Femur (tissue), 1 donor: ENCODE measurements at places on chromosomes 6 and 20.

DNA sequence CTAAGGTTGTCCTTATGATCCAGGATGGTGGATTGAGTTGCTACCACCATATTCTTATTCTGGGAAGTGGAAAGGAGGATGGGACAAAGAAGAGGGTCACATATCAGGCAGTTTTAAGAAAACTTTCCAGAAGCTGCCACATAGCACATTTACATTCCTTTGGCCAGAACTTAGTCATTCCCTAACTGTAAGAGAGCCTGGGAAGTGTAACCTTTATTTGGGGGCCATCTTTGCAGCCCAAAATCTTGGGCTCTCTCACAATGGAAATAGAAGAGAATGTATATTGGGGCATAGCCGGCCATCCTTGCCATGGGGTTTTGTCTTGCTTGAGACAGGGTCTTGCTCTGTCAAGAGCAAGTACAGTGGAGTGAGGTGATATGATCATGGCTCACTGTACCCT lies 8.4 kb downstream of the ZNF341 start:
- no peak for DNase-seq

DNA sequence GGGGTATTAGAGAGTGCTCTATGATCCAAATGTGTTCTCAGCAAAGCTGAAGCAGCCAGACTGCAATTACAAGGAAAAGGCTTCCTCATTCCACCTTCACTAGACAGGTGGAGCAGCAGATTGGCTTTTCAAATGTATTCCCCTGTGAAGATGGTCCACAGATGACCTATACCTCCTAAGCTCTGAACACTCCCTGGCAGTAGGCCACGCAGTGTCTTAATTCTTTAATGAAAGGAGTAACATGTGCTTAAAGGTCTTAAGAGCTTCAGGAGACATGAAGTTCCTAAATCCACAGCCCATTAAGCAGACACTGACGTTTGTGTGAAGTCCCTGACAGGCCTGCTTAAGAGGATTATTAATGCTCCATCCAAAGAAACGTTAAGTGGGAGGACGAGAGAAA lies 138.9 kb upstream of the NUP153 start:
- no peak for DNase-seq

DNA sequence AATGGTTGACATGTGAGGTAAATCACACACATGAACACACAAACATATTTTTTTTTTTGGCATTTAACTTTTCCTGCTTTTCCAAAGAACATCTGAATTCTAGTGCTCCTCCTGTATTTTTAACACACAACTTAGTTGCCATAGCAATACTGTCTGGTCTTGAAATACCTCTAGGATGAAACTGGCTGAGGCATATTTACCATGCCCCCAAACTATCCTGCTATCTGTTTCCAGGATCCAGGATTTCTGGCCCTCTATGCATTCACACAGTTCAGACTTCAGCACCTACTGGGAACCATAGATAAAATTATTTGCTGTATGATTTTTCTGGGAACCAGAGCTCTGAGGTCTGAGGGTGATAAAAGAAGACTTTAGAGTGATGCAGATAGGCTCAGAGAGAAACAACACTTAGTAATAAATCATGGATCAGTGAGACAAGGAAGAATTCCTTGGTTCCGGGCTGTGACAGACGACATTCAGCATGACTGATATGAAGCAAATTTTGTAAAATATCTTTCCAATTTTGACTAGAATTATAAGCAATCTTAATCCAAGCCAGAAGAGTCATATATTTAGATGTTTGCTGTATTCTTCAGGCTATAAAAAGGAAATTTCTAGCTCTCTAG lies 359.7 kb downstream of the BTBD9 start:
- DNase-seq, result no peak

DNA sequence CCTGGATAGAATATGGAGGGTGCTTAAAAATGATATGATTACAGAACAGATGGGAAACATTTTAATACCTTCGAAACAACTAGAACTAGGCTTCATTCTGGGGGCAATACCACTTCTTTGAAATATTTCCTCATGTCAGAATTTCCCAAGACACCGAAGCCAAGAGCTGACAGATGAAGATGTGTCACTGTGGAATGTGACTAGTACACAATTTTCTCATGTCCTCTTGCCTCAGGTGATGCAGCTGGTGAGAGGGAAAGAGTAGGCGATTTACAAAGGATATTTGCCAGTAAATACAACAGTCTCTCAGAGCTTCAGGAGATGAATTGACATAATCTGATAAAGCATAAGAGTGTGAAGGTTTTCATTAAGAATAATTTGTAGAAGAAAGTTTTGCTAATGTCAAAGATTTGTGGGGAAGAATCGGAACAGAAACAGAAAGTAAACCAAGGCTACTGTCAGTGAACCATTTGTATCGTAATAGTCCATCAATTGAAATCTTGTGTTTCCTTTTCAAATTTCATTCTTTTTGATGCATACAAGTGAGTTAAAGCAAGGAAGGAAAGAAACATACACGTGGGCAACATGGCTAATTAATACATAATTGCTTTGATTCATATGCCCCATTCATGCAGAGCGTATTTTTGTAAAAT lies 164.7 kb upstream of the CCN2 start:
- no peak for DNase-seq

DNA sequence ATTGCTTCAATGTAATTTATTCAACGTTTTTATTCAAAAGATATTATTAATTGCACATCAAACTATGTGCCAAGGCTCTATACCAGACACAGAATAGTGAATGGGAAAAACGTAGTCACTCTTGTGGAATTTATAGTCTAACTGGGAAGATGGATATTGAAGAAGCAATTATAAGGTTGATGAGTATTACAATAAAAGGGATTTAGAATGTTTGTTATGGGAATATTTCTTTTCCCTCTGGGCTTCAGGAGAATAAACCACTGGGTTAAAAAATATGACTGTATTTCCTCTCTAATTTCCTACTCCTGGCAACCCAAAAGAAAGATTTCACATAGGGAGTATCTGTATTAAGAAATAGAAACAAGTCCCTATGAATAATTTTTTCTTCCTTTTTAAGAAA lies 25.1 kb upstream of the UTRN start:
- no peak for DNase-seq

DNA sequence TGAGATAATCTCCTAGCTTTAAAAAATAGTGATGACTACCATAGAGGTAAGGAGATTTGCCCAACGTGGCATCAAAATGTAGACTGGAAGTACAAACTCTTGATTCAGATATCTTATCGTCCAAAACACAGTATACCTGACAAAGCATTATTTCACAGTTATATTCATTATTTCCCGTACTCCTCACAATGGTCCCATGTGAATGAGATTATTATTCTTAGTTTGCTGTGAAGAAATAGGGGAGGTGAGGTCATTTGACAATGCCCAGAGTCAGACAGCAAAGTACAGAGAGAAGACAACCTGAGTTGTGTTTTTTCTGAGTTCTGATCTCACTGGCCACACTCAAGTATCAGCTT lies 1.2 kb upstream of the TFB1M start:
- DNase-seq, result no peak

DNA sequence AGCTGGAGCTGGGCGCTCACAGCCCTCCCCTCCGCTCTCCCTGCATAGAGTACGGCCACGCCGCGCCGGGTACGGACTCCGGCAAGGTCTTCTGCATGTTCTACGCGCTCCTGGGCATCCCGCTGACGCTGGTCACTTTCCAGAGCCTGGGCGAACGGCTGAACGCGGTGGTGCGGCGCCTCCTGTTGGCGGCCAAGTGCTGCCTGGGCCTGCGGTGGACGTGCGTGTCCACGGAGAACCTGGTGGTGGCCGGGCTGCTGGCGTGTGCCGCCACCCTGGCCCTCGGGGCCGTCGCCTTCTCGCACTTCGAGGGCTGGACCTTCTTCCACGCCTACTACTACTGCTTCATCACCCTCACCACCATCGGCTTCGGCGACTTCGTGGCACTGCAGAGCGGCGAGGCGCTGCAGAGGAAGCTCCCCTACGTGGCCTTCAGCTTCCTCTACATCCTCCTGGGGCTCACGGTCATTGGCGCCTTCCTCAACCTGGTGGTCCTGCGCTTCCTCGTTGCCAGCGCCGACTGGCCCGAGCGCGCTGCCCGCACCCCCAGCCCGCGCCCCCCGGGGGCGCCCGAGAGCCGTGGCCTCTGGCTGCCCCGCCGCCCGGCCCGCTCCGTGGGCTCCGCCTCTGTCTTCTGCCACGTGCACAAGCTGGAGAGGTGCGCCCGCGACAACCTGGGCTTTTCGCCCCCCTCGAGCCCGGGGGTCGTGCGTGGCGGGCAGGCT lies 4.6 kb downstream of the KCNK15 start:
- DNase-seq, result no peak

DNA sequence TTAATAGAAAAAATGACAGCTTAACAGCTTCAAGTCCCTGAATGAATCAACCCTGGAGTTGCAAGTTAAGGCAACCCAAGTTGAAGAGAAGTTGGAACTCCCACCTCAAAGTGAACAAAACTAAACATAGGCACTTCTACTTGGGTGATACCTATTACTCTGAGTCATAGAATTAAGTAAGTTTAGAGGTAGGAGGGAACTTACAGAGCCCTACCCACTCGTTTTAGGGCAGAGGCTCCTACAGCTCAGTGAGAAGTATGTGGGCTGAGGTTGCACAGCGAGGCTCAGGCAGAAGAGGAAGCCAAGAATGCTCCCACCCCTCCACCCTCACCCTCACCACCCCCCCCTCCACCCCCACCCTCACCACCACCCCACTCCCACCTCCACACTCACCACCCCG lies 42.2 kb downstream of the NFATC2 start:
- DNase-seq, result no peak

- DNase-seq, result no peak
Measured at GRCh38 chr6:115896538-115897129, 164.1 kb downstream of the FRK start.

DNA sequence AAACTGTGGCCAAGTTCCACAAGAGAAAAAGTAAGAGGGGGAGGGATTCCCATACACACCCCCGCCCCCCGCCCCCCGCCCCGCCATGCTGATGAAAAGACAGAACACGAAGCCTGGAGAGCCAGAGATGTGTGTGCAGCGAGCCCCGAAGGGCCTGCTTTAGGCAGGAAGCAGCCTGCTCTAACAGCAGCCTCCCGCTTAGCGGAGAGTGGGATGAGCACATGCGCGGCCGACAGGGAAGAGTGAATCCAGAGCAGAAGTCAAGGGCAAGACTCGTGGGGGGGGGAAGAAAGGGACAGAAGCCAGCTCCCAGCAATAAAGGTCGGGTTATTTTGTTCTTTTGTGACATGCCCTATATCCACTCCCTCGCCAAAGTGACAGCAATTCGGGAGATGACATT lies 67.2 kb upstream of the PTGIS start:
- DNase-seq, result peak; percentile 55

DNA sequence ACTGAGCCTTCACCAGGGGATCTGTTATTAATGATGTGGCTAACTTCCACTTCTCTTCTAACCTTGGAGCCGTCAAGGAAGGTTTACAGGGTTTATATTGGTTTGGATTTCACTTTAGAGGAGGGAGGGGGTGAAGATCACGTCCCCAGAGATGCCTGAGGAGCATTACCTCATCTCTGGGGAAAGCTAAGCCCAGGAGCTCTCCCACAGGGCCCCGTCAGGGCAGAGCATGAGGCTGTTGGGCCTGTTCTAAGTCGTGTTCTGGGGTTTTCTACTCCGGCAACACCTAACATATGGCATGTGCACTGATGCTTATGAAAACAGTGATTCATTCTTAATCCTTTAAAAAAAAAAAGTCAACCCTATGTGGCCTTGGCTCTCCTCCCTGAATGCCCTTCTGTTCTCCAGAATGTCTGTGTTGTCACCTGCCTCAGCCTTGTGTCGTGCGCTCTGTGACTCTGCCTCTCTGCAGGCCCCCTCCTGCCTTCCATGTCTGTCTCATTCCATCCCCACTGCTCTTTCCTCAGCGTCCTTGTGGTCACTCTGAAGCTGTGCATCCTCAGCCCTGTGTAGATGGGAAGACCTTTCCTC lies 97.4 kb upstream of the JARID2 start:
- no peak for DNase-seq

DNA sequence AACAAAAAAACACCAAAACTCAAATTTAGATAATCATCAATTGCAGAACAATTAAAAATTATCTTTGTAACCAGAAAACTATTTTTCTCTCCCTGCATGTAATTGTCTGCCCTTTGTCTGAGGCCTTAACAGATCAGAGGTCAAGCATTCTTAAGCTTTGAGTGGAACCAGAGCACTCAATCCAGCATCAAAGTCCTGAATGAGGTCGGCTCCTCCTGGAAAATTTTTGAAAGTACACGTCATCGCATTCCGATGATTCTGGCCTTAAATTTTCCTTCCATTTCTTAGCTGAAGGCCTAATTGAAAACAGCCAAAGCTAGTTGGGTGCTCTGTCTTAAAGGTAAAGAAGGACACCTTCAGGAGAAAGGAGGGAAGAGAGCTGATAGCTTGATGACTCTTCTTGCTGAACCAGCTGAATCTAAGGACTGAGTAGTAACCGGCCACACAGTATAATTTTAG lies 510.2 kb upstream of the SULF2 start:
- peak; percentile 71 for DNase-seq

DNA sequence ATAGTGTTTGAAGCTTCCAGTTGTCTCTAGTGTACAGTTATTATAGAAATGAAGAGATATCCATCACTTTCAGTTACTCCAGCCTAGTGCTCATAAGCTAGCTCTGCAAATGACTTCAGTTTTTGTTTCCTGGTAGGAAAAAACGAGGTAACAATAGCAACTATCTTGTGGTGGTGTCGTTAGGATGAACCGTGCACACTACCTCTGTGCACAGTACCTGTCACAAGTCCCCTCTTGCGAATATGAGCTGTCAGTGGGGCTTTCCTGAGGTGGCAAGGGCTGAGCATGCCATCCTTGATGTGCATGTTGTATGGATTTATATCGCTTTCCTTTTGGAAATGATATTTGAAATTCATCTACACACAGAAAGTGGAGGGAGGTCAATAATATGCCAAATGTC lies 151.8 kb downstream of the ARID1B start:
- no peak for DNase-seq

DNA sequence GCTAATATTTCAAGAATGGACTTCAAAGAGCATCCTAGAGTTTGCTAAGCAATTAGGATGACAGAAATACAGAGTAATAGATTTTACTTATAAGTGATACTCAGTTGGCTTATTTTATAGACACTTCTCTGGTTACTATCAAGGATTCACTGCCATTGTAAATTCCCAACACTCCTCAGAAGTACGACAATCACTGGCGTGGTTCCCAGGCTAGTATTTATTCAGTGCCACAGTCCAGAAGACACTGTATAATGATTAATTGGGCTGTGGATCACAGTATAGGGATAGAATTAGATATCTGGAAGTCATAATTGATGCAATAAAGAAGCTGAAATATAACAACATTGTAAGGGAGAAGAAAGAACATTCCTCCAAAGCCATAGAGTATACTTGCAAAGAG lies 15.7 kb downstream of the MANEA start:
- no peak for DNase-seq
